NCI-H1048 (cell line): ENCODE measurements at places on chromosomes 7 and 10.

GRCh38 chr7:106111655-106112117 is 426 bp downstream of the SYPL1 start:
- DNase-seq = no peak

GRCh38 chr10:125866421-125867029 is 14.6 kb downstream of the DHX32 start:
- DNase-seq = no peak

GRCh38 chr7:100585511-100586265 is at the start of gene LRCH4:
Gene LRCH4, minus strand, starts transcription at chr7:100586129. Its CDS starts 29 bp downstream, at chr7:100586100.
- DNase-seq = peak; percentile 12

DNA sequence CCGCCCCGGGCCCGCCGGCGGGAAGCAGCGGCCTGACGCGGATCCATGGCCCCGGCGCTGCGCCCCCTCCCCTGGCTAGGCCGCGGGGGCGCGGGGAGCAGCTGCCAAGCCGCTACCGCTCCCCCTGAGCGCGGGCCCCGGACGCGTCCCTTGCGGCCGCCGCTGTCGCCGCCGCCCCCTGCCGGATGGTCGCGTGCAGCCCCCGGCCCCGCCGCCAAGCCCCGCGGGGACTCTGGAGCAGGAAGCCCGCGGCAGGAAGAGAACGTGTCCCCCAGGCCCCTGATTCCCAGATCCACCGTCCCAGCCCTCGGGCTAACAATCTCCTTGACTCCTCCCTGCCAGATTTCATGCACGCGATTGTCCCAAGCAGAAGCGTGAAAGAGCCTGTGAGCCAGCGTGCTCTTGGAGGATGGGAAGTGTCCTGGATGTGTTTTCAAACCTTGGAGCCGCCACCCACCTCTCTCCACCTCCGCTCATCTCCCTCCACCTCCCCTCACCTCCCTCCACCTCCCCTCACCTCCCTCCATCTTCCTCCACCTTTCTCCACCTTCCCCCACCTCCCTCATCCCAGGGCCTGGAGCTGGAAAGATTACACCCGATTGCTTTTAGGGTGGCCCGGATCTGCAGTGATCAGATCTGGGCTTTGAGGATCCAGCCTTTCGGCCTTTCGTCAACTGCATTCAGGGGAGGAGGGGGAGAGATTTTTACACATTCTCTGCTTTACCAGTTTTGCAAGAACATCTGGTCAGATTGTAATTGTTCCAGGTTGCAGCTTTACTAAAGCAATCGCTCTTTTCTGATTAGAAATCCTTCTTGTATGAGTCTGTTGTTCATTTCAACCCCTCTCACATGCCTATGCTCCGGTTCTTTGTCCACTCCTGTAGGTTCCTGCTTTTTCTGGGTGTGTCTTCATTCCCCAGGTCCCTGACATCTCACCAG is 570 bp upstream of the PRTFDC1 start:
- DNase-seq = no peak

GRCh38 chr7:101952355-101953247 is 135.2 kb downstream of the CUX1 start:
- DNase-seq = no peak

GRCh38 chr10:70430493-70431445 is 10.7 kb downstream of the NODAL start:
- DNase-seq = no peak

- no peak for DNase-seq
Measured at GRCh38 chr7:11315666-11316258, 342.1 kb downstream of the PHF14 start.

DNA sequence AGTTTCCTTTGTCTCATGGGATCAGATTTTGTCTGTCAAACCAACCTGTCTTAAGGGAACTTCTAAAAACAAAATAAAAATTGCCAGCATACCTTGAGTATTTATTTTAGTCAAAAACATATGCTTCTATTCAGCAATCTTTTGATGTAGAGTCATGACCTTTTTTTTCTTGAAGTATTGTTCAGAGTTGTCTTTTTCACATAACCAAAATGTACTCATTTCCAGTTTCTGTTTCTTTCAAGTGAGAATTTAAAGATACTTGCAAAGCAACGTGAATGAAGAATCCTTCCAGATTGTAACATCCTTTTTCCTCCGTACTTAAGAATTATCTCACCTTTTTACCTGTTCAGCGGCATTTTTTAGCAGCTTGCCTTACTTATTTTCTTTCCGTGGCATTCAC is 37.8 kb downstream of the GNAI1 start:
- DNase-seq = no peak

GRCh38 chr7:26592011-26592410 is 272.4 kb downstream of the SKAP2 start:
- no peak for DNase-seq

DNA sequence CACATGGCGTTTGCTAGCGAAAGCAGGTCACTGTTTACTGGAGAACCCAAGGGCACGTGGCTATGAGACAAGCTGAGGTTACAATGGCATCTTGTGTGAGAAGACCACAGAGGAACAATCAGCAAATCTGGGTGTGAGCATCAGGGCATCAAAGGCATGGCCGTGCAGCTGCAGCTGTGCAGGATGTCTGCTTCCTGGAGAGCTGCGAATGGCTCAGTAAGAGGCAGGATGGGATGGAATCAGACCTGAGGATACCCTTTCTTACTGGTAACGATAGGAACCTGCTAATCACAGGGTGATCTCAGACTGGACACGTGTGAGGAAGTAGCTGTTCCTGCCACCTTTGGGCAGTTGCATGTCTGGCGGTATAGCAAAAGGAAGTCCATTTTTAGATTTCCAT is 119.5 kb downstream of the RNF216 start:
- DNase-seq = no peak

GRCh38 chr10:68586606-68587305 is 26.6 kb downstream of the TET1 start:
- no peak for DNase-seq

GRCh38 chr7:45589061-45589460 is 14.9 kb downstream of the ADCY1 start:
- DNase-seq = no peak

DNA sequence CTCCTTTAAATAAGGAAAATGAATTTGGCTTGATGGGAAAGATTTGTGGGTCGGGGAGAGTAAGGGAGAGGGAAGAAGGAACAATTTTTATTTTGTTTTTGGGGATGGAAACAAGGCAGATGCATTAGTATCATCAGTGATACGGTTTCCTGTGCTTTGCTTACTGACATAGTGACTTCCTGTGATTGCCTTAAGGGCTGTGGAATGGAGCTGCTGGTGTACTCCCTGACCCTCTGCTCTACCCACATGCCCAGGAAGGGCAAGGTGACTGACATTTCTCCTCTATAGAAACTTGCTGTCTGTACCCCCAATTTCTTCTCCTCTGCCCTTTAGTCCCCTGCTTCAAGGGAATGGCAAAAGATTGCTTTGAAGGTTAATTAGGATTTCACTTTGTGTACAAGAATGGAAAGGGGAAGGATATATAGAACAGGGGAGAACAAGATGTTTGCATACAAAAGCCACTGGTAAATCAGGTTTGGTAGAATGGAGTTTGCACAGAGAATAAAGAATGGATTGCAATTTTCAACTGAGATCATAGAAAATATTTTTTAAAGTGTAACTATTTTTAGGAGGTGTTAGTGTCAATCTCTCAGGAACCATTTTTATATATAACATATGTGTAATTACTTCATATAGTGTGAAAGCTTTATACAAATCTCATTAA is 129.0 kb upstream of the AGR3 start:
- no peak for DNase-seq

- DNase-seq = no peak
Measured at GRCh38 chr7:460374-461116, 59.1 kb downstream of the PDGFA start.

GRCh38 chr7:11060893-11061292 is 87.2 kb downstream of the PHF14 start:
- DNase-seq = no peak

DNA sequence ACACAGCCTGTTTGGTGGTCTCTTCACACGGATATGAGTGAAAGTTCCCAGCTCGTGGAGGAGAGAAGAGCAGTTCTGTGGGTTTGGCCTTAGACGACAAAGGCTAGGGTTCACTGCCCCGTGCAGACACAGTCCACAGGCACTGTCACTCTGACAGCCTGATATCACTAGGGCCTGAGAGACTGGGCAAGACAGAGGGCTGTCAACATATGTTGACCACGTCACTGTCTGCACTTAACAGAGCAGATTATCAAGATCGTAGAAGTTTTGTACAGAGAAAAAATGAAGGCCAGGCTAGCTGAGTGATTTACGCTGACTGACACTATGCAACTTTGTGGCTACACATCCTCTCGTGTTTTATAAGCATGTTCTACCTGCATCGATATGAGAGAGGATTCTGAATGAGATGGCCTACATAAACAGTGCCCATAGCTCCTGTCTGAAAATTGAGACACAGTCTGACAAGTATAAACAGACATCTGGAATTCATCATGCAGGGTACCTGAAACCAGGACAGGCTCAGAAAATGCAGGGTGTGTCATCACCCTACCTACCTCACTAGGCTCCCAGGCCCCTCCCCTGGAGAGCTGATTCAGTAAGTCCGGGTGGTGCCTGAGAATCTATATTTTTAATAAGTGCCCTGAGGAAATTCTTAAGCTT is 120.0 kb downstream of the SGMS1 start:
- no peak for DNase-seq

DNA sequence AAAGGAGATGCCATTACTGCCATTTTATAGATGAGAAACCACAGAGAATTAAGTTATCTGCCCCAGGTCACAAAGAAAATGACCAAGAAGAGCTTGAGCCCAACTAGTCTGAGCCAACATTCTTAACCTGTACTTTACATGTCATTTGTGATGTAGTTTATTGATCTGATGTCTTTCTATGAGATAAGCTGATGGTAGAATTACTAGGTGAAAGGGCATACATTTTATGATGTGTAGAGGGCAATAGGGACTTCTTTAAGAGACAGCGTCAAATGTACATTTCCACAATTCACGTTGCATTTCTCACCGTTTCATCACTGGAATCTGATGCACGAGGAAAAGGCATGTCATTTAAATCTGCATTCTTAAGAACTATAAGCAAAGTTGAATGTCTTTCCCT is 11.3 kb downstream of the ACSL5 start:
- no peak for DNase-seq
